ENCODE measurements at places on chromosomes 2 and 18.

DNA sequence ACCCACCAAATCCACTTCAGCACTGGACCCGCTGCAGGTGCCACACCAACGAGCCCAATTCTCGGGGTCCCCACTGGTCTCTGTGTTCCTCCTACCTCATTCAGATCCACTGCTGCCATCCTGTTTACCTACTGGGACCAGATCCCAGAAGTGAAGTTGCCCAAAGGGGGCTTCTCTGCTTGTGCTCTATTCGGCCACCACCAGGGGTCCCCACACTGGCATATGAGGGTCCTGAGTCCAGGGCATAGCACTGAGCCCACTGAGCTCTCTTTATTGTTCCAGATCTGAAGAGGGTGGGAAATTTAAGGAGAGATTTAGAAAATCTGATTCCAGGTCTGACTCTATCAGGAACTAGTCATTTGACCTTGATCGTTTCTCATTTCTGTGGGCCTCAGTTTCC lies 2.4 kb downstream of the GPR45 start:
- DNase-seq, result peak; percentile 37

DNA sequence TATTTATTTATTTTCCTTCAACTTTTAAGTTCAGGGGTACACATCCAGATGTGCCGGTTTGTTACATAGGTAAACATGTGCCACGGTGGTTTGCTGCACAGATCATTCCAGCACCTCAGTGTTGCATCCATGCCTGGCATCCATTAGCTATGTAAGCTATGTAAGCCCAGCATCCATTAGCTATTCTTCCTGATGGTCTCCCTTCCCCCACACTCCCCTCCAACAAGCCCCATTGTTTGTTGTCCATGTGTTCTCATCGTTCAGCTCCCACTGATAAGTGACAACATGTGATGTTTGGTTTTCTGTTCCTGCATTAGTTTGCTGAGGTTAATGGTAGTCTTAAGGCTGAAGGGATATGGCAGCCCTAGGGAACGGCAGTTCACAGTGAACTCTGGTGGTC lies 203.4 kb downstream of the CTNNA2 start:
- DNase-seq, result no peak

GRCh38 chr2:61775956-61776570 lies 77.8 kb downstream of the FAM161A start:
- DNase-seq, result no peak

- DNase-seq, result no peak
Observed at GRCh38 chr2:41600460-41600859, 447.4 kb upstream of the PKDCC start.

DNA sequence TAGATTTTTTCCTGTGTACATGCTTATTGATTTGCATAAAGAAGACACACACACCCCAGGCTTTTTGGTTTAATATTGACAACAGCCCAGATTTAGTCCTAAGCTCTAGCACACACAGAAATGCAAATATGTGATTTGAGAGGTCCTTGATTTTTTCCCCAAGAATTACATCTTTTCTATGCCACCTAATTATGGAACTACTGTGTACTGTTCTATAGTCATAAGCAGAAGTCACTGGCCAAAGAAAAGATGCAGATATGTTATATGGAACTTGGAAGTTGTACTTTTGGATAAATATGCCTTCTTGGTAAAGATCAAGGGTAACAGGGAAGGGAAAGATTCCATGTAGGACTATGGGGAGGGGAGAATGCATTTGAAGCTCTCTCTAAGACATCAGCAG lies 105.6 kb downstream of the SETBP1 start:
- DNase-seq, result no peak

DNA sequence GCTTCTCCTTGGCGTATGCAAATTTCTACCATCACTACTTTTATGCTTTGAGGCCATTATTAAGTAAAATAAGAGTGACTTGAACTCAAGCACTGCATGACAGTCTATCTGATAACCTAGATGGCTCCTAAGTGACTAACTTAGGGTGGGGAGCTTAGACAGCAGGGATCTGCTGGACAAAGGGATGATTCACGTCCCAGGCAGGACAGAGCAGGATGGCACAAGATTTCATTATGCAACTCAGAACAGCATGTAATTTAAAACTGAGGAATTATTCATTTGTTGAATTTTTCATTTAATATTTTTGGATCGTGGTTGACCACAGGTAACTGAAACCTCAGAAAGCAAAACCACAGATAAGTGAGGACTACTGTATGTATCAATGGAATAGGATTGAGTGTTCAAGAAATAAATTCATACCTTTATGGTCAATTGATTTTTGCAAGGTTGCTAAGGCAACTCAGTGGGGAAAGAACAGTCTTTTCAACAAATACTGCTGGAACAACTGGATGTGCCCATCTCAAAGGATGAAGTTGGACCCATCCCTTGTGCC lies 115.3 kb downstream of the MBD2 start:
- no peak for DNase-seq

DNA sequence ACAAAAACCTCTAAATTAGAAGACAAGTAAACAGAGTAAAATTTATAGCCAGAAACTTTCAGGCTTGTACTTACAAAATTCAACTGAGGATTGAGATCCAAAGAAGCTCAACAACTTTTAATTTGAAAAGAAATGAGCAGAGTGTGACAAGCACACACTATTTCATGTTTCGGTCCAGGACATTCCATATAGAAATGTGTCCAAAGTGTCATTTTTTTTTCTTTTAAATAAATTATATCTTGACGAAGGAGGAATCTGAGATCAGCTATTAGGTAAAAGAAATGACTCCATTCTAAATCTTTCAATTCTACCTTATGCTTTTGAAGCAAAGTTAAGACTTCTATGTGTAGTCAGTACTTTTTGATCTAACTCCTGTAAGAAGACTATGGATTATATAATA lies 4.6 kb downstream of the FN1 start:
- no peak for DNase-seq

DNA sequence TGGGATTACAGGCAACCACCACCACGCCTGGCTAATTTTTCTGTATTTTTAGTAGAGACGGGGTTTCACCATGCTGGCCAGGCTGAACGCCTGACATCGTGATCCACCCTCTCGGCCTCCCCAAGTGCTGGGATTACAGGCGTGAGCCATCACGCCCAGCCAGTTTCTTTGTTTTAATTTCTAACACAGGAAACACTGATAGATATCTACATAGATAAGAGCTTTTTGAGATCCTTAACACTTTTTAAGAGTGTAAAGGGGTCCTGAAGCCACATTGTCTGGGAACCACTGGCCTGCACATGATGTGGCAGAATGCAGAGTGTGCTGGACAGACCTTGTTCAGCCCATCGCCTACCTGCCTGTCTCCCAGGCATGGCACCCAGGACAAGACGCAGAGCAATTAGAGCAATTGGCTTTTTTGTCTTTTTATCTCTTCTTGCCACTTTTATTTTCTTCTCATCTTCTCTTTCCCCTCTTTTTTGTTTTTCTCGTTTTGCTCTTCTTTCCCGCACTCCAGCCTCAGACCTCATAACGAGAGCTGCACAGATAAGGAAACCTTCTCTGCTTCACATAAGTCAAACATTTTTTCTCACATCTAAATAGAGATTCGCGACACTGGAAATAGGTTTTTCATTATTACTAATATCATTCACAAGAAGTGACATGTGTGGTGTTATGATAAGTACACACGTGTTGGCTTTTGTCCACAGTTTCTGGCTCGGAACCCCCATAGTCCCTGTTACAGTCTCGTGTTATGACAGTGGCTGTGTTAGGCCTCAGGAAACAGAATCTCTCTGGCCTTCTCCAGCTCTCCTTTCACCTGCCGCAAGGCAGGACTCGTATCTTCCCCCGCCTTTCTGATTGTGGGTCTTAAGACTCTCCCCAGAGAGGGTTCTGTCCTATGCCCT lies 25.2 kb upstream of the GPR55 start:
- DNase-seq, result no peak

DNA sequence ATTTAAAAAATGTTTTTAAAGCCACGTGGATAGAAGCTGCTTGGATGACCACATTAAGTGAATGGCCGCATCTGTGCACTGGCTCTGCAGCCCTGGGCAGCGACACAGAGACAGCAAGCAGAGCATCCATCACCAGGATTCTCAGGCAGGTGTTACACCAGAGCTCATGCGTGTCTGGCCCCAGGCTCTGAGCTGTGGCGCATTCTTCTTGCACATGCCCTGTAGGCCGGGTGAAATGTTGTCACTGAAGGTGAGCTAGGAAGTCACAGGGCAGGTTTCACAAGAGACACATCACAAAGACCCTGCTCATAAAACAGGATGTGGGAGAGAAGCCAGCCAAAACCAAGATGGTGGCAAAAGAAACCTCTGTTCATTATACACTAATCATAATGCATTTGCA lies 8.4 kb upstream of the PXDN start:
- DNase-seq, result no peak

DNA sequence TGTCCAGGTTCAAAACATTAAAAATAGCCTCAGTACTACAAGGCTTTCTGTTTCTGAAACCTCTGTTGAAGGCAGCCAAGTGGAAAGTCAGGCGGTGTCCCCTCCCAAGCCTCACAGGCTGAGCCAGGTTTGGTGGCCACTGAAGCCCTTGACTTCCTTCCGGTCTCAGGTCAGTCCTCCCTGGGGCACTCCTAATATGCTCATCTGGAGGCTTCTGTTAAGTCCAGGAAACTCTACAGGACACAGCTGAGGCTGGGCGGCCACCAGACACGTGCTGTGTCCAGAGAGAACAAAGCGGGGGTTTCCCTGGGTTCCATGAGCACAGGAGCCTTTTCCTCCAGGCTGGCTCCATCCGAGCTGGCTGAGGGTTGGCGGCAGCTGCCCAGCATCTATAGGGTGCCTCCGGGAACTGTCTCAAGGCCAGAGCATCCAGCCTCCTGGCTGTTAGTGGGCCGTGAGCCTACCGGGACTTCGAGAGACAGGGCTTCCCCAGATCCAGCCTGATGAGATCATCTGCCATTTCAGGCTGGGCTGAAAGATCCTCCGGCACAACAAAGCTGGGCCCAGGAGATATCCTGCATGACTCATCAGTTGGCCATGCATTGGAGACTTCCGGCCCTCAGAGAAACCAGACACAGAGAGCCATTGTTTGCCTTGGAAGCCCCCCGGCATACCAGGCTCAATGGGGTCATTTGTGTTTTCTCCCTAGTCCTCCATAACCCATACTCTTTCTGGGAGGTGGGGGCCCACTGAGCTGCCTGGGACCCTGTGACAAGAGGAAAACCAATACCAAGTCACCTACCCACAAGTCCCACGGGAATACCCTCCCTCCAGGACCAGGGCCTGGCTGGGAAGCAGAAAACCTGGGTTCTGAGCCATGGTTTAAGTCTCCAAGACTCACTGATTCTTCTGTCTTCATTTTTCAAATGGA lies 71.7 kb downstream of the HS1BP3 start:
- DNase-seq, result peak; percentile 92

- DNase-seq, result no peak
Observed at GRCh38 chr18:79796016-79796415, 1.7 kb upstream of the KCNG2 start.

DNA sequence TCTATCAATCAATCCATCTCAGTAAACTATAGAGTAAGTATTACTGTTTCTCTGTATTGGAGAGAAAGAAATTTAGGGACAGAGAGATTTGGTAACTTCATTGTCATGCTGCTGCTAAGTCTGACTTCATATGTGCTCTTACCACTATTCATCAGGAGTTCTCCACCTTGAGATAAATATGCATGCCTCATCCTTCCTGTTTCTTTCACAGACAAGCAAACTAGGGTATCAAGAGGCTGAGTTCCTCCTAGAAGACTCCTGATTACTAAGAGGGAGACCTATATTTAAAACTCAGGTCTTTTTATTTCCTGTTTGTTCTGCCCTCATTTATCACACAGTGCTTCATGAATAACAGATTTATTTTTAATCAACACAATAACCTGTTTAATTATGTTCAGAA lies 34.1 kb downstream of the RIT2 start:
- DNase-seq, result no peak

- DNase-seq, result no peak
Observed at GRCh38 chr2:189446780-189447179, 5.5 kb downstream of the WDR75 start.

DNA sequence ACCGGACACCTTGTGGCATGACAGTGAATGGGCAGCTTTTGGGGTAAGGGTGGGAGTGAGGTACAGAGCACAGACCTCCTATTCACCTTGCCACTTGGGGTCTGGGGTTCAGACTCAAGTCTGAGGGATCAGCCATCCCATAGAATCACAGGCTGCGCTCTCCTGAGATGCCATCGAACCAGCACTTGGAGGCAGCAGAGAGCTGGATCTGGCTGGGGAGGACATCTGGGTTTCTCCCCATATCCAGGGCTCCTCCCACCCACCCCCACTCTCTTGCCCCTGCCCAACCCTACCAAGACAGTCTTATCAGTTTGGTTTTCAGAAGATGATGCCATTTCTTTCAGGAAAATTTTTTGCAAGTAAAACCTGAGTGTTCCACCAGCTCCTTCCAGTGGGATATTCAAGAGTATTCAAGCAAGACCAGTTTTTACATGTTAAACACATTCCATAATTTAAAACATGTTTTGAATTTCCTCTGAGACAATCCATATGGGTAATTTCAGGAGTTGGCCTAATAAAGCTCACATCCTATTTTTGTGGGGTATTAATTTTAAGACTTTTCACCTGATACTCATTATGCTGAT lies 29.2 kb upstream of the TEX44 start:
- peak; percentile 70 for DNase-seq

DNA sequence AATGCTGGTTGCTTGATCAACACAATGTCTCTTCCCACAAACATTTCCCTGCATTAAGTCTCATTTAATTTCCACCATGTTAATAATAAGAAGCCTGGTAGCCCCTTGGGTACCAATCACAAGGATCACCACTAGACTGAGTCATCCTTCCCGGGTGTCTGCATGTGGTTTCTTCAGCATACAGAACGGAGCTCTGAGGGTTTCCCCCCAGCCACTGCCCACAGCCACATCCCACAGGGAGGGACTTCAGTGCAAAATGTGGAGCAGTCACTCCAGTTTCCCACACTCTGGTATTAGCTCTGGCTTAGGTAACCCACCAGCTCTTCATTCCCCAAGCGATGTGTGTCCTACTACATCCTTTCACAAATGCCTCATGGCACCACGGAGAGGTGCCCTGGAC lies 42.7 kb upstream of the POLE4 start:
- no peak for DNase-seq

GRCh38 chr2:234138836-234139235 lies 88.3 kb downstream of the SPP2 start:
- DNase-seq, result no peak

DNA sequence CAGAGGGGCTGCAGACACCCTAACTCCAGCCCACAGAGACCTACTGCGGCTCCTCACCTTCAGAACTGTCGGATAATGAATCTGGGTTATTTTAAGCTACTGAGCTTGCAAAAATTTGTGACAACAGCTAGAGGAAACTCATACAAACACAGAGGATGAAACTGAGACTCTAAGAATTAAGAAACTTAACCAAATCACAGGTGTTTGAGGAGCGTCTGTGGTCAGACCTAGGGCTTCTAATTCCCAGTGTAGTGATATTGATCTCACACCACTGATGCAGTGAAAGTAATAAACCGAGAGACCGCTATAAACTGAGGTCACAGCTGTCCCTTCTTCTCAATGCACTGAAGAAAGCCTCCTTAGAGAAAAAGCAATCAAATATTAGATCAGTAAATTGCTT lies 110.1 kb downstream of the RGPD3 start:
- no peak for DNase-seq

- no peak for DNase-seq
Observed at GRCh38 chr2:37718515-37719161, 47.2 kb upstream of the CDC42EP3 start.
